NCI-H1436 treated with DMSO at 0.1 percent for 48 hours (cell line): ENCODE measurements at places on chromosomes 2 and 18.

GRCh38 chr2:46793423-46794416 lies 121.9 kb downstream of the MCFD2 start:
- no peak for DNase-seq

- no peak for DNase-seq
These were observed 372.1 kb upstream of the MYT1L start for GRCh38 chr2:2703172-2703571.

DNA sequence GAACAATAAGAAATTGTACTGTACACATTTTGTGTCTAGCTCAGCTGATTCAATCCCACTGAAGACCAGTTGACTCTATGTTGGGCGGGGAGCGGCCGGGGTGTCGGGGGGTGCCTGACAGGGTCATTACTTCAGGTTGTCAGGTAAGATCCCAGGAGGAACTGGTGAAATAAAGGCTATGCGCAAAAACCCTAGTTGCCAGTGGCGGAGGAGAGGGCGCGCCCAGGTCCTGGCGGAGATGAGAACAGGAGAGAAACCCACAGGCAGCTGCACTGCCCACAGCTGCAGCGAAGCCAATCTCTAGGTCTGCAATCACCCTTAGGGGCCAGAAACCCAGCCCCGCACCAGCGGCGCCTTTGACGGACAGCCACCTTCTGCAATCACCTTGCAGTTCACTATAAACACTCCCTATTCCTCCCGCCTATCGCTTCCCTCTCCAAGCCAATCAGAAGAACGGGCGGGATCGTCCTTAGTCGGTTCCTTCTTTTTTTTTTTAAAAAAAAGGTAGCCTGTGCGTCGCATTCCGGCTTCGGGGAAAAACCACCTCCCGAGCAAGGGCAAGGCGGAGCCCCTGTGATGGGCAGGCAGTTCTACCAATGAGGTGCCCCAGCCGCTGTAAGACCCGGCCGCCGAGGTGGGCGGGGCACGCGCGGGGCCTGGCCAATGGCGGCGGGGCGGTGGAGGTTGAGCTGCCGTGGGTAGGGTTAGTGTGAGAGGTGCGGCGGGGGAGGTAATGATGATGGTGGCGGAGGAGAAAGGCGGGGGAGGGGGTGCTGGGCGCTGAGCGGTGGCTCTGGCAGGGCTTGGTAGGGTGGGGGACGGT lies at the start of gene EHBP1:
Gene EHBP1, plus strand, starts transcription at position 707 of the 823 bp plus-strand sequence. CDS start 1,479 bp downstream, outside the sequence.
- DNase-seq, result peak; percentile 99

GRCh38 chr2:184921676-184922075 lies 323.3 kb downstream of the ZNF804A start:
- no peak for DNase-seq

DNA sequence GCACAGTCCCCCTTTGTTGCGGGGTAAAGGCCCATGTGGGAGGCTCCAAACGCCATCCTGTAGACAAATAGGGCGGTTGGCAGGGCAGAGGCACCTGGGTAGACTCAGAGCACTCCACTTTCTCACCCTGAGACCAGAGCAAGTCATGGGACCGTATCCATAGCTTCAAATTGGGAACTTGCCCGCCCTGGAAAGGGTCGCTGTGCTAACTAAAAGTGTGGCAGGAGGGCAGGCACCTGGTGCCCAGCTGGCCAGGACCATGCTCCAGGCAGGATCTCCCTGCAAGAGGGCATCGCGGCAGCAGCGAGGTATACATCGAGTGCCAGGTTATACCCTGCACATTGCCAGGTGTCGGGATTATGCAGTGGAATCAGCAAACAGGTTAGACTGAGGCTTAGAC lies 20.8 kb upstream of the SCLY start:
- DNase-seq, result no peak

GRCh38 chr2:148568597-148568996 lies 76.0 kb upstream of the EPC2 start:
- DNase-seq, result no peak

GRCh38 chr18:11676867-11677266 lies 12.2 kb upstream of the GNAL start:
- DNase-seq, result no peak

DNA sequence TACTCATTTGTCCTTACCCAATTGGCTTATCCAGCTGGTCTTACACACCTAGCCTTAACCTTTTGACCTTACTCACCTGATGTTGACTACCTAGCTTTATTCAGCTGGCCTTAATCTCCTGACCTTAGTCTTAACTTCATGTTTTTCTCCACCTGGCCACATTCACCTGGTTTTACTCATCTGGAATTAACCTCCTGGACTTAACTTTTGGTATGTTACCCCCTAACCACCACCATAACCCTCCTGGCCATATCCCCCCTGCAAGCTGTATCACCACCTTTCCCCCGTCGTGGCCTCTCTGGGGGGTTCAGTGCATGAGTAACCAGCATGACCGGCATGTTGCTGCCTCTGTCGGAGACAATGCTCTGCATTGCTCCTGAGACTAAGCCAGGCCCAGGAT lies 45.7 kb downstream of the CHRNA1 start:
- no peak for DNase-seq

- no peak for DNase-seq
These were observed 92.6 kb upstream of the RAB12 start for GRCh38 chr18:8516371-8517250.

GRCh38 chr2:45469314-45470099 lies 141.6 kb downstream of the SRBD1 start:
- DNase-seq, result peak; percentile 25

DNA sequence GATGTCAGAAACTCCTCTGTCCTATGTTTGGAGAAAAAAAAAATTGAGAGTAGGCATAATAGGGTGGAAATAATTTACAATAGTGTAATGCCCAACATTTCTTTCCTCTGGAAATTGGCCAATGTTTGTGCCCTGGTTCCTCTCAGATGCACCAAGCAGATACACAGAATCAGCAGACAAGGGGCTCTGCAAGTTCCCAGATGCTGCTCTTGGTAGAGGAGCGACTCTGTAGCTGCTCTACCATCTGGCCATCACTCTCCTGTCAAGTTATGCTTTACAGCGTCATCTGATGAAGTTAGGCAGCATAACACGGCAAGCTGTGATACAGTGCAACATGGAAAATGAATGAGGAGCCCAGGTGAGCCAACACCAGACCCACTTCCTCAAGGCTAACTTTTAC lies 1.6 kb downstream of the DYTN start:
- no peak for DNase-seq

- no peak for DNase-seq
These were observed 323.5 kb downstream of the AFF3 start for GRCh38 chr2:99818842-99819241.

DNA sequence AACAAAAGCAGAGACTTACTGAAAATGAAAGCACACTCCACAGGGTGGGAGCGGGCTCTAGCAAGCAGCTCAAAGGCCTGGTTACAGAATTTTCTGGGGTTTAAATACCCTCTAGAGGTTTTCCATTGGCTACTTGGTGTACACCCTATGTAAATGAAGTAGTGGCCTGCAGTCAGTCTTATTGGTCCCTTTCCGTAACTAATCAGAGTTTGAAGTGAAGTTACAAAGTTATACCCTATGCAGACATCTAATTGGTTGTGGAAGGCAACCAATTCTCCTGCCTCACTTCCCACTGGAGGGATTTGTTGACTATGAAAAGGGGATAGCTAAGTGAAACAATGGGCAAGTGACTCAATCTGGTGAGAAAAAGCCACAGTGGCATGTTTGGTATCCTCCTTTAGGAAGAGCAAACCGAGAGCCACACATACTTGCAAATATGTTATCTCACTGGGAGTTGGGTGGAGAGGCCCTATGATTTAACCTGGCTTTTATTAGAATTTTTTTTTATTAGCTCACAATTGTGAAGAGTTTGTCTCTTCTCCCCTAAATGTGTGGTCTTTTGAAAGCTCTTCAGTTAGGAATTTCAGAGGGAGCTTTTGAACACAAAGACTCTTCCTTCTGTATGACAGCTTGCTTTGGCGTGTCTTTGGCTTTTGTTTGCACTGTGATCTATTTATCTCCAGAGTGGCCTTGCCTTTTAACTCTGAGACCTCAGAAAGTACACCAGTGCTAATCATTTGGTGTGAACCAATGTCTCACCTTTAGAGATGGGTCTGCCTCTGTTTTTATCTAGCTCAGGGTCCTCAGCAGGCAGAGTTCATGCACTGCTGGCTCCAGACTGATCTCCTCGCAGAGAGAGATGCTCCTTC lies 69.6 kb downstream of the MAP4K4 start:
- no peak for DNase-seq

- DNase-seq, result no peak
These were observed 147.7 kb upstream of the RAB12 start for GRCh38 chr18:8461544-8461943.

GRCh38 chr2:239667431-239667985 lies 266.7 kb upstream of the HDAC4 start:
- DNase-seq, result no peak

DNA sequence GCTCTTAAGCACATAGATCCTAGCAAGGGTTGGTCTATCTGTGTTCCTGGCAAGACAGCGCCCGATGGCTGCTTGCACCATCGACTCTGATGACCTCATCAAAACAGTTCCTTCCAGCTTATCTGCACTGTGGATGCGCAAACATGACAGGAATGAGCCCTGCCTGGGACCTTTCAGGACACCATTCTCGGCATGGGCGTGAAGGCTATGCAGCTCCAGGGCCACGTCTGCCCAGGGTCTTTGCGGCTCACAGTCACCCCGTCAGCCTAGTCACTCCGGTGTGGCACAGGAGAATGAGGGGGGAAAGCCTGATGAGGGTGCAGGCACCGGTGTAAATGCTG lies 147.8 kb upstream of the TWIST2 start:
- no peak for DNase-seq

DNA sequence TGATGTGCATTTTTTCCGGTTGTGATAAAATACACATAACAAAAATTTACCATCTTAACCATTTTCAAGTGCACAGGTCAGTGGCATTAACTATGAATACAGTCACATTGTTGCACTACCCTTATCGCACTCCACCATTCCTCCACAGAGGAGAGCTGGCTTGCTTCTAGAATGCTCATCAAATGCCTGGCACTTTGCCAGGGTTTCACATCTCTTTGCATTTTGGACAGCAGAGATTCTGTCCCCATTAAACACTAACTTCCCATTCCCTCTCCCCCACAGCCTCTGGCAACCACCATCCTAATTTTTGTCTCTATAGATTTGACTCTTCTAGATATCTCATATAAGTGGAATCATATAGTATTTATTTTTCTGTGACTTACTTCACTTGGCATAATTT lies 165.0 kb downstream of the ASB1 start:
- DNase-seq, result no peak

DNA sequence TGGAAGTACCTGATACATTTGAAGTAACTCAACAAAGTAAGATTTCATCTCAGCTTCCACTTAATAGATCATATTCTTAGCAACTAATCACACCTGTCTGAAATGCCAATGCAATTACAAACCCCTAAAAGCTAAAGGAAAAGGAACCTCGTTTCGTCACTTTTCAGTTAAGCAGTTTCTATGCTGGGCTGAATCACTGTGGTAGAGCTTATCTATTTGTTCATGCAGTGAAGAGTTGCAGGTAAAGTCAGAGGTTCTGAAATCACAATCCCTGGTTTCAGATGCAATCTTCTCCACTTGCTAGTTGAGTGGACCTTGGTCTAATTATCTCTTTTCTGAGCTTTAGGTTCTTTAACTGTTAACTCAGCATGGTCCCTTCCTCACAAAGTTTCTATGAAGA lies 6.3 kb downstream of the HRH4 start:
- no peak for DNase-seq

DNA sequence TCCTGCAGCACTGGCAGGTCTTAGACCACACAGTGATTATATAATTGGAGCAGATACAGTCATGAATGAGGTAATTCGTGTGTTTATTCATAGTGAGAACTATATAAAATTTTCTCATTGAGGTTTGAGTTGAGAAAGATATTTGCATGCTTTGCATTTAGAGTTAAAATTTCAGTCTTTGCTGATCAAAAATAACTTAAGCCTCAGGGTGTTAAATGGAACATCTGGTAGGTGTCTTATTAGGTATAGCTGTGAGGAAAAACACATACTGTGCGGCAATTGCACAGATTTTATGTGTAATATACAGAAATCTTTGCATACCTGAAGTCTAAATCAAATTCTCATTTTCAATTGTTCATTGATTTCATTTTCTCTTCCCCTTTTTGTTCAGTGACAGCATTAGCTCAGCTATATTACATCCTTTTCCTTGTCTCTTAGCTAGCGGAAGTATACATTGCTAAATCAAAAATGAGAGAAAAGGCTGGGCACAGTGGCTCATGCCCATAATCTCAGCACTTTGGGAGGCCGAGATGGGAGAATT lies 21.2 kb downstream of the GORASP2 start:
- no peak for DNase-seq

- no peak for DNase-seq
These were observed 56.9 kb downstream of the ASB1 start for GRCh38 chr2:238483656-238484055.

GRCh38 chr2:118264232-118264990 lies 176.1 kb downstream of the INSIG2 start:
- DNase-seq, result no peak

DNA sequence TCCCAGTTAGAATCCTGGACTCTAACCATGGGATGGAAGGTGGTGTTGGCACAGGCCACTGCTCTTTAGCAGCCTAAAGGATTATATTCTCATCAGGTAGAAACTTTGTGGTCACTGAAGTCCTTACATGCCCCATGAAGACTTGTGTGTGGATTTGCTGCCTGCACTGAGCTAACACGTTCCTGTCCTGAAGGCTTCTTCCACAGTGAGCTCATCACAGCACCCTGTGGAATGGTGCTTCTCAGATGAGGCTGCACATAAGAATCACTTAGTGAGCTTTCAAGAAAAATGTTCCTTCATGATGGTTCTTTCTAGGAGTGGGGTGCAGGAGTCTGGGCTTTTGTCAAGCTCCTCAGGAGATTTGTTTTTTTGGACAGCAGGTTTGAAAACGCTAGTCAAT lies 26.8 kb downstream of the STAMBP start:
- DNase-seq, result no peak

DNA sequence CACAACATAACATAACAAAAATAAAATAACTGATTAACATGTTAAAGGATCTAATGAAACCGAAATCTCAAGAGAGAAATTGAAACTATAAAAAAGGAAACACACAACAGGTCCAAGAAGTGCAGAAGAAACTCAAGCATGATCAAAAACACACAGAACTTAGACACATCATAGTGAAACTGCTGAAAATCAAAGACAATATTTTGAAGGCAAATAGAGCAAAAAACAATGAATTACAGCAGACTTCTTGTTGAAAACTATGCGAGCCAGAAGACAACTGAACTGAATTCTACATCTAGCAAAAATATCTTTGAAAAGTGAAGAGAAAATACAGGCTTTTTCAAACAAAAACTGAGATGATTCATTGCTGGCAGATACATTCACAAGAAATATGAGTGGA lies 61.3 kb downstream of the UGP2 start:
- DNase-seq, result no peak
